Substantia nigra (tissue), 51 donors: ENCODE measurements at places on chromosomes 16 and 17.

DNA sequence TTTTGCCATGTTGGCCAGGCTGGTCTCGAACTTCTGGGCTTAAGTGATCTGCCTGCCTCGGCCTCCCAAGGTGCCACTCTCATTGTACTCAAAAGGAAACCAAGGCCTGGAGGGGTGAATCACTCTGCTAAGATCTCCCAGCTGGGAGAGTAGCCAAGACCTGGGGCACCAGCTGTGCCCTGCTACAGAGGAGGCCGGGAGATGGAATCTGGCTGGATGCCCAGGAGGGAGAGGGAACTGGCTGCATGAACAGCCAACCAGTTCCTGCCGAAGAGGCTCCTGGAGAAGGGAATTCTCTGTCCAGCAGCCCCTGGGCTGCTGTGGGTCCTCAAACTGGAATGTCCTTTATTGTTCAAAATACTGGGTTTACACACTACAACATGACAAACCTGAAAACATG, 238.7 kb upstream of the CIBAR2 start:
- DNase-seq, result peak; percentile 41

GRCh38 chr17:71725811-71726210, 395.0 kb upstream of the SOX9 start:
- no peak for DNase-seq

DNA sequence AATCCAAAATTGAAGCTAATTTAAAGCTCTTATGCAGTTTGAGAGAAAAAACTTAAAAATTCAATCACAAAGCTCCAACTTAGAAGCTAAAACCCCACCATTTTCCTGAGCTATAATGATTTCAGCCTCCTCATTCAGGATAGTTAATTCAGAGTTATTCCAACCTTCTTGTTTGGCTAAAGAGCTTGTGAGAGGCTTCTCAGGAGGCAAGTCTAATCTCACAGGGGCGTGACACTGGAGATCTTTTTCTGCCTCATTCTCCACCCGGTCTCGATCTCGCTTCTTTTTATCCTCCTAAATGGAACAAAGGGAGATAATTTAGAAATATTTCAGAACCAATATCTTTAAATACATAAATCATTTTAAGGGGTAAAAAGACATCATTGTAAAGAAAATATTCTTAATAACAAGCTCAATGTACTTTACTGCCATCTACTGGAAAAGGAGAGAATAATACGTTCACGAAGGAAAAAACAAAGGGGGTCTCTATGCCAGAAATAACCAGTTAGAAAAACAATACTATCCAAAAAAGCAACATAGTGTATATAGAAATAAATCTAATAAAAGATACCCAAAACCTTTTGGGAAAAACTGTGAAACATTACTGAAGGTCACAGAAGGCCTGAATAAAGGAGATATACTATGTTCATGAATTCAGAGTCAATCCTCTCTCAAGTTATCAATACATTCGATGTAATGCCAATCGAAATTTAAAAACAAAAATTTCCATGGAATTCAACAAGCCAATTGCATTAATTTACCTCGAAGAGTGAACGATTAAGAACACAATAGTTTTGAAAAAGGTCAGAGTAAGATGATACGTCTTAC, 13.9 kb downstream of the BRD7 start:
- DNase-seq, result no peak

GRCh38 chr17:52145476-52145875, 13.0 kb downstream of the CA10 start:
- DNase-seq, result no peak

DNA sequence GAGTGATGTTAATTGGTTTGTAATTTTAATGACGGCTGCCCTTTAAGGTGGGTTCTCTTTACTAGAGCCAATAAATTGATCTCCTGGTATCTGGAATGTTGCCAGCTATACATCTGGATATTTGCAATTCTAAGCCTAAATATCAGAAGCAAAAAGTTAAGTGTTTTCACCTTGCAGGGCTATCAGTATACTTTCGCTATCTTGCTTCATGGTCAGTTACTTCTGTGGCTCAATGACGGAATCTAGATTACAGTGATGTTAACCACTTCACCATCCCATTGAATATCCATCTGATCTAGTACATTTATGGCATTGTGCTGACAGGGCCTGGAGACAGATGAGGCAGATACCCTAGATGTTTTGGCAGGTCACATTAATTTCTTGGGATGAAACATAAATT, 28.3 kb downstream of the CCL4 start:
- DNase-seq, result no peak

DNA sequence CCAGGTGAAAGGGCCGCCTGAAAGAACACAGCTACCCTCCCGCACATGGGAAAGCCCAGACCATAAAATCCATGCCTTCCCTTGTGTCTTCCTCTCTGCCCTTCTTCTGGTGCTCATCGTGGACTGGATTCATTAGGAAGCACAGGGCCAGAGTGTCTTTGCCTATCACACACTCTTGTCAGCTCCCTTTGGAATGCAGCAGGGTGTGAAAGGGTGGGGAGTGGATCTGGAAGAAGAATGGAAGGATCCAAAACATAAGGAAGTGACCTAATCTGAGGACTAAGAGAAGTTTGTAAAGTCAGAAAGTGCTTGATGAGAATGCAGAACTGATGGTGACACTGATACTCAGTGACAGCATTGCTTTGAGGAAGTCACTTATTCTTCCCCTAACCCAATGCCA, 1147.3 kb upstream of the GOT2 start:
- no peak for DNase-seq

- DNase-seq, result no peak
Measured at GRCh38 chr17:79171188-79171587, 96.6 kb downstream of the ENGASE start.
